ENCODE measurements at places on chromosomes 6 and 20.

DNA sequence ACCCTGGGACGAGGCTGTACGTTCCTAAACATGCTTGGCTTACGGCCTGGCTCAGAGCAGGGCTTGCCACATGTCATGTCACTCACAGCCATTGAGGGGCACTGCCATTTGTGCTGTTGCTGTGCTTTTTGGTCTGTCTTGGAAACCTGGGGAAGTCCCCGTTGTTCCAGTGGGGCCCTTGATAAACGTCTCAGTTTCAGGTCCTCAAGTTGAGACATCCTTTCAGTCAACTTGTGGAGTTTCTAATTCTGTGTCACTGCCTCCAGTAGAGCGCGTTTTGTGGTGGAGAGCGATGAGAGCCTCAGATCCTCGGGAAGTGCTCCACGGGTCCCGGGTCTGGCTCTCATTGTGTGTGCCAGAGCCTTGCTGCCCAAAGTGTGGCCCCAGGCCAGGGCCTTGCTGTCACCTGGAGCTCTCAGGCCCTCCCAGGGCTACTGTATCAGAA, 43.0 kb upstream of the CCR6 start:
- no peak for DNase-seq

DNA sequence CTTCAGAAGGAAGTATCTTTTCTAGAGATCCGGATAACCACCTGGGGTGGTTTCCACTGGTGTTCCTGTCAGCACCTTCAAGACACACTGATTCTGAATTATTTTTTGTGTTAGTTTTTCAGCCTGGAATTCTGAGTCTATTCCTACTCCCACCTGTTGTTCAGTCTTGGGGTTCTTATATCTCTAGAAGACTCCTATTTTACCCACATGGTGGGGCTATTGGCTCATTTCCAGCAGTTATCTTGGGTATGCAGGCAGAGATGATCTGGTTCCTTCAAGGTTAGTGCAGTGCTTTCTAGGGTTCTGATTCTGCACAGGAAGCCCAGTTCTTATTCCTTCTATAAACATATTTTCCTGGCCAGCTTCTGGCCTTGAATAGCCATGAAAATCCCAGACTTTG, 175.6 kb upstream of the PDE7B start:
- no peak for DNase-seq

GRCh38 chr6:35089935-35090505, 51.1 kb downstream of the TCP11 start:
- no peak for DNase-seq

DNA sequence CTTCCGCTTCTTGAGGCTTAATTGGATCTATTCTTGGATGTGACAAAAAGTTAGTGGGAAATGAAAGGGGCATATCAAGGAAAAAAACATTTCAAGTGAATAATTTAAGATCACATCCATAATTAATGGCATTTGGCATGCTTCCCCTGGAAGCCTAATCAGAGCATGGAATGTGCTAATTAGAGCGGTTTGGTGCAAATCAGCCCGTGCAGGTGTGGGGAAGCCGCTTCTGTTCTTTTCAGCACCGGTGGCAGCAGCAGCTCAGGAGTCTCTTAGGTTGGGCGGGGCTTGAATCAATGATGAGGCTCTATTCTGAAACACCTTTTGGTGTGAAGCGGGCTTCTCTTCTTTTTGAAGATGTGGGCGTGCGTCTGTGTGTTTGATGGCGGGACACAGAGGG, 301.2 kb downstream of the LRFN2 start:
- DNase-seq: no peak

- DNase-seq: no peak
Measured at GRCh38 chr20:62748311-62748710, 39.7 kb downstream of the NTSR1 start.

DNA sequence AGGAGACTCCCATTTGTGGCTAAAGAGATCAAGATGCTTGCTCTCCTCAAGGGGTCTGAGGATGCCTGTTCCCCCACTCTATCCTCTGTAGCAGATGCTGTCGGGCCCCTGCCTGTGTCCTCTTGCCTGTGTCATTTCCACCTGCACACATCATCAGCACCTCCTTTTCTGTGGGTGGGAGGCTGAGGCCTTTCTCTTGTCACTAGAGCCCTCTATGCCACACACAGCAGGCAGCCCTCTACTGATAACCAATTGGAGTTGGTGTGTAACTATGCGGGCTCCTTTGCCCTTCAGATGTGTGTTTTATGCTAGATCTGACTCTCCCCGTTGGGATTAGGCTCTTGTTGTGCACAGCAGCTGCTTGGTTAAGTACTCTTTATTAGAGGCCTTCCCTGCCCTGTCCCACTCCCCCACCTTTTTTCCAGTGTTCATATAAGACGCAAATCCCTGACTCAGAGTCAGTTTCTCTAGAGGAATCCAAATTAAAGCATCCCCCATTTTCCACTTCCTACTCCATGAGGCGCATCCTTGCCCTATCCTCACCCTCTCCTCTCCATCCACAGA, 7.7 kb downstream of the TREML2 start:
- DNase-seq: no peak

DNA sequence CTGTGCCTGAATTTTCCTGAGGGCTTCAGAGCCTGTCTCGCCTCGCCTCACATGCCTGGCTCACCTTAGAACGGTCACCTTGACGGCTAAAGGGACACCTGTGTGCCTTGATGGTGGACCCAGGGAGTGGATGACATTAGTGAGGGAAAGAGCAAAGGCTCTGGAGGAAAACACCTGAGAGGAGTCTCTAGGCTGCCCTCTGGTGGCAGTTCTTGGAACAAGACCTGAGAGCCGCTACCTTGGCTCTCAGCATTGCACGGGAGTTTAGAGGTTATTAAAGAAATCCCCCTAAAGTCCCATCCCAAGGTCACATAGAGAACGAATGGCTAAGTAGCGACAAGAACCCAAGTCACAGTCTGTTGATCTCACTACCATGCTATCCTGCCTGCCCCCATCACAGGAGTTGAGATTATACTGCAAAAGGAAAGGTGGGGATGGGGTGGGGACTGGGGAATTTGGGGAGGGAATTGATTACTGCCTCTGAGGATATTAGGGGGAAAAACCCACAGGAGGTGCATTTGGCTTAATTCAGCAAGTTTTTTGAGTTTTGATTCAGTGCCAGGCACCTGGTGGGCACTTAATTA, 7.9 kb upstream of the CDSN start:
- peak; percentile 55 for DNase-seq

- DNase-seq: peak; percentile 35
Measured at GRCh38 chr6:166760288-166760687, 133.2 kb upstream of the RPS6KA2 start.

GRCh38 chr6:168147205-168147738, 68.3 kb upstream of the FRMD1 start:
- DNase-seq: no peak

DNA sequence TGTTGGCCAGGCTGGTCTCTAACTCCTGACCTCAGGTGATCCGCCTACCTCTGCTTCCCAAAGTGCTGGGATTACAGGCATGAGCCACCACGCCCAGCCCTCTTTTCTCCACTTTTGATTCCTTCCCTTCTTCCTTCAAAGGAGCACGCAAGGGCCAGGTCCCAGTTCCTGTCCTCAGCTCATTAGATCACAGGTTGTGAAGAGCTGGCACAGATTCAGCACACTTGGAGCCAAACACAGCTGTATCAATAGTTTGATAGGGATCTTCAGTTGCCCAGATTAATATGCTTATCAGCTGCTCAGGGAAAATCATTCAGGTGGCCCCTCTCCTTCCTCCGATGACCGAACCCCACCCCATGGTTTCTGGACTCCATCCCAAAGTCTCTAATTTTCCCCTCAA, 14.4 kb upstream of the SLC22A23 start:
- no peak for DNase-seq

DNA sequence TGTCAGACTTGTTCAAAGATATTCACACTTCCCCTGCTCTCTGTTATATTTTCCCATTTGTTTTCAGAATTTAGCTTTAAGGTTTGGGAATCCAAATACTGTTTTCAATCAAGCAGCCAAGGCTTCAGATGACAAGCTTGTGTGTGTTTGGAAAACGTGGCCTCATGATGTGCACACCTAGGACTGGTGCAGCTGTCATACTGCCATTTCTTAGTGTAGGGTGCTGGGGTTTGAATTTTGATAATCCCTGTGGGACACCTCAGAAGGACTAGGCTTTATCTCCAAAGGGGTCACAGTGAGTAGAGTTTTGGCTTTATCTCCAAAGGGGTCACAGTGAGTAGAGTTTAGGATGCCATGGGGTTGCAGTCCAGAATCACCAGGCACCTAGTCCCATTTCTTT, 65.3 kb upstream of the JAG1 start:
- DNase-seq: no peak

DNA sequence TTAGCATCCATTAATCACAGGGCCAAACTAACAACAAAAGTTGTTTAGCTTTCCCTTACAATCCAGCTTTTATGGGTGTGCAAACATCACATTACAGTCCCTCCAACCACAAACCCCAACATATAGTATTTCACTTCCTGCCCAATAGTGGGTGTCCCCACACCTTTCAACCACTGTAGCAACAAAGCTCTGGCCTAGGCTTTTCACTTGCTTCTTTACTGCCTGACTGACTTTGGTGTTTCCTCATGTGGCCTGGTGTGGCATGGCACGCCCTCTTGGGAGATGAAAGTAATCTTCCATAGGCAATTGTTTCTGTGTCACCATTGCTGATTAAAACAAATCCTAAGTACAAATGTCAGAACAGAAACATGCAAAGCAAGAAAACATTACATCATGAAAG, 46.3 kb downstream of the MCM8 start:
- DNase-seq: no peak

DNA sequence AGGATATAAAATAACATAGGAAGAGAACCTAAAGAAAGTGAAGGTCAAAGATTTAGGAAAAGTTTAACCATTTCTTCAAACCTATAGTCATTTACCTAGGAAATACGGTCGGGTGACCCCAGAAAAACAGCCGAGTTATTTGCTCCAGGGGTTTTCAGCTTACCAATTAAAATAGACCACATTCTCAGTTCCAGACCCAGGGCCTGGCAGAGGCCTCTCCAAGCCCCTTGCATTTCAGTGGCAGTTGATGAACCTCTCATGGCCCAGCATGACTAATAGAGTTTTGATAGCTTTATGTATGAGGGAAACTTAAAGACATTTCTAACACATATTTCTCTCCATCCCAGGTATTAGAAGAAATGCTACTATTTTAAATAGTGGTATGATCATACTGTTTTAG, 113.5 kb downstream of the OGFRL1 start:
- no peak for DNase-seq

DNA sequence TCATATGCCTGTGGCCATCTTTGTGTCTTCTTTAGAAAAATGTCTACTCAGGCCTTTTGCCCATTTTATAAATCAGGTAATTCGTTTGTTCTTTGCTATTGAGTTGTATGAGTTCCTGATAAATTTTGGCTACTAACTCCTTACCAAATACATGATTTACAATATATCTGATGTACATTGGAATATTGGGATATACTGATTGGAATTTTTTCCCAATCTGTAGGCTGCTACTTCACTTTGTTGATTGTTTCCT, 39.2 kb downstream of the BACH2 start:
- DNase-seq: no peak

- DNase-seq: no peak
Measured at GRCh38 chr20:11118802-11119380, 445.1 kb upstream of the JAG1 start.

All from stimulated activated CD4-positive, alpha-beta T cell treated with anti-CD3 and anti-CD28 coated beads, Interleukin-15, amount 100 ng/mL, for 1 hour (primary cell).